ENCODE measurements at places on chromosomes 6 and 20.
A peak's percentile ranks its signal among the peaks of the same experiment; 100 is the strongest.

DNA sequence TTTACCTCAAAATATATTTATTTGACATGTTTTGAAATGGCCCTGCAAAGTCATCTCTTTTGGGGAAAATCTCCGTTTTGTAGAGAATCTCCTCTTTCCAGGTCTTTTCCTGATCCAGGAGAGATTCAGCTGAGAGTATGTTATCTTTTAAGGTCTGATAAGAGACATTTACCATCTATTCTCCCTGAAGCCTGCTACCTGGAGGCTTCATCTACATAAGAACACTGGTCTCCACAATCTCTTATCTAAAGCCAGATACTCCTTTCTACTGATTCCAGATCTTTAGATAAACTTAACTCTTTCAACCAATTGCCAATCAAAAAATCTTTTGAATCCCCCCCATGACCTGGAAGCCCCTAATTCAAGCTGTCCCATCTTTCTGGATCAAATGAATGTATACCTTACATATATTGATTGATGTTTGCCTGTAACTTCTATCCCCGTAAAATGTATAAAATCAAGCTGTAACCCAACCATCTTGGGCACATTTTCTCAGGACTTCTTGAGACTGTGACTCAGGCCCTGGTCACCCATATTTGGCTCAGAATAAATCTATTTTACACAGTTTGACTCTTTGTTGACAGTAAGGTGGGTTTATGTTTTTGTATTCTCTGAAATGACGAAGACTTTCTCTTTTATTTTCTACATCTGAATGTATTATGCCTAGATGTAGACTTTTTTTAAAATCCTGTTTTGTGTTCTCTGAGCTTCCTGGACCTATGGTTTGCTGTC, 95.5 kb downstream of the ECT2L start:
- DNase-seq, result no peak

GRCh38 chr6:63862486-63863198, 227.0 kb downstream of the PHF3 start:
- no peak for DNase-seq

DNA sequence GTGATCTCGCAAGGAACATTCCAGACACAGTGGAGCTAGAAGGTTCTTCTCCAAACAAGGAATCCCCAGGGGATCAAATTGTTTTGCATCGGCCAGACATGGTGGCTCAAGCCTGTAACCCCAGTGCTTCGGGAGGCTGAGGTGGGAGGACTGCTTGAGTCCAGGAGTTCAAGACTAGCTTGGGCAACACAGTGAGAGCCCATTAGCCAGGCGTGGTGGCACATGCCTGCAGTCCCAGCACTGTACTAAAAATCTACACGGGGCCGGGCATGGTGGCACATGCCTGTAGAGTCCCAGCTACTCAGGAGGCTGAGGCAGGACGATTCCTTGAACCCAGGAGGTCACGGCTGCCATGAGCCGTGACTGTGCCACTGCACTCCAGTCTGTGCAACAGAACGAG, 15.3 kb downstream of the GMEB2 start:
- no peak for DNase-seq

DNA sequence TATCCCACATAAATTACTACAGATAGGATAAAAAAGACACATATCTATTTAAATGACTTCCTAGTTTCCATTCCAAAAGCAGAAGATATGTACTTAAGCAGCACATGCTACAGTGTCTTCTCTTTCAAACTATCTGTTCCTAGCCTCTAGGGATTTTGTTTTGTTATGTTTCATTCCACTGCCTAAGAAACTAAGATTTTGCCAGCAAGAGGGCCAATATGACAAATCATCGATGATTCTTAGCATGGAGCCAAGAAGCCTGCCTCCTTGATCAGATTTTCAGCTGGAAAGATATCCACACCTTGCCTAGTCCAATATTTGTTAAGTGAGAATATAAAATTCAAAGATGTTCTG, 7.0 kb downstream of the SNX5 start:
- no peak for DNase-seq

DNA sequence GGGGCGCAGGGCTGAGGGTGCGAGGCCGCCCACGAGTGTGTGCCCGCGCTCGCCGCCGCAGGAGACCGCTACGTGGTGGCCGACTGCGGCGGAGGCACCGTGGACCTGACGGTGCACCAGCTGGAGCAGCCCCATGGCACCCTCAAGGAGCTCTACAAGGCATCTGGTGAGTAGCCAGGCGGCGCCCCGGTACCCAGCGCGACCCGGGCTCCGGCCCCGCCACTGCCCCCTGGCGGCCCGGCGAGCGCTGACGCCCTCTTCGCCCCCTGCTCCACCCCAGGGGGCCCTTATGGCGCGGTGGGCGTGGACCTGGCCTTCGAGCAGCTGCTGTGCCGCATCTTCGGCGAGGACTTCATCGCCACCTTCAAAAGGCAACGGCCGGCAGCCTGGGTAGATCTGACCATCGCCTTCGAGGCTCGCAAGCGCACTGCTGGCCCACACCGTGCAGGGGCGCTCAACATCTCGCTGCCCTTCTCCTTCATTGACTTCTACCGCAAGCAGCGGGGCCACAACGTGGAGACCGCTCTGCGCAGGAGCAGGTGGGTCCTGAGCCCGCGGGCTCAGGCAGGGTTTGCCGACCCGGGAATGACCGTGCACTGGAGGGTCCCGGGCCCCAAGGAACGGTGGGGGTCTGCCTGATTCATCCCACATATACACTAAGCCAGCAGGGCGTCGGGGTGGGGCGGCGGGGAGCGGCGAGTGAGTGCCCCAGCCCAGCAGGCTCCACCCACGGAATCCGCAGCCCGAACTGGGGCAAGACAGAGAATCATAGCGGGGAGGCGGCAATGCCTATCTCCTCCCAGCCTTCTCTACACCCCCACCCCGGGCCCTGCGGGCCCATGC, 17.4 kb downstream of the HSPA12B start:
- DNase-seq, result no peak

GRCh38 chr6:111358454-111358853, 124.6 kb downstream of the REV3L start:
- no peak for DNase-seq

GRCh38 chr6:40946738-40947301, 92.2 kb downstream of the UNC5CL start:
- DNase-seq, result no peak

DNA sequence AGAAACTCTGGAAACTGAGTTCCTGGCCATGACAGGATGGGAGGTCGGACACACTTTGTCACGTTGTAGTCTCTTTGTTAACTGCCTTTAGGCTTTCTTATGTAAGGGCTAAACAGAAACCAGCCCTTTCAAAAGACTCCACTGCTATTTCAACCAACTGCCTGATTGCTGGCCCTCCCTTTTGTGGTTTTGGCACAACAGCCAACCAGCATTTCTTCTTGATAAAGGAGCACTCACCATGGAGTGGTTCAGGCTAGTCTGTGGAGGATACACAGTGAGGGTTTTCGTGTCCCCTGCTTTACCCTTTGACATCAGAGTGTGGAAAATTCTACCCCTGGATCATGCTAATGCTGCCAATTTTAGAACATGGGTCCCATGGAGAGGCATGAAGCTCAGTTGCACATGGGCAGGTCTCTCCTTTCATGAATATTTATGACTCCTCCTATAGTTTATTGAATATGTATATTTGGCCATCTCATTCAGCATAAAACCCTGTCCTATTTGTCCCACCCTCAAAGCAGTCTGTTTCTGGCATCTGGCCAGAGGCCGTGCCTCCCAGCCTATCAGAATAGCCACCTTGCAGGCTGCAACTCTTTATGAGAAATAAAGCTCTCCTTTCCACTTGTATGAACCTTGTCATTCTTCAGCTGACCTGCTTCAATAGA, 148.3 kb downstream of the HS3ST5 start:
- no peak for DNase-seq

DNA sequence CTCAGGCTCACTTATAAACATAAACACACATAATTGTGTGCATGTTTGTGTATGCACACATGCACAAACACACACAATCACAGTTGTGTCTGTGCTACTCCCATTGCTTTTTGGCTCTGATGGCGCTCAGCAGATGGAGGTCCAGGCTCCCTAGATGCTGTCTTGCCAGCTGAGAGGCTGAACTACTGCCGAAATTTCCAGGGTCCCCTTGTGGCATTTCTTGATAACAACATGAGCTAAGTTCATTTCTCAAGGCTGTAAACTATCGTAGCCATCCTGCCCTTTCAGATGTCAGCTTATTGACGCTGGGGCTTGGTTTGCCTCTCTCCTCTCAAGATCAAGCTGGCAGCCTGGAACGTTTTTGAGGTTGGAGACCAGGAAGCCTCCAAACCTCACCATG, 313.9 kb upstream of the RNF24 start:
- no peak for DNase-seq

DNA sequence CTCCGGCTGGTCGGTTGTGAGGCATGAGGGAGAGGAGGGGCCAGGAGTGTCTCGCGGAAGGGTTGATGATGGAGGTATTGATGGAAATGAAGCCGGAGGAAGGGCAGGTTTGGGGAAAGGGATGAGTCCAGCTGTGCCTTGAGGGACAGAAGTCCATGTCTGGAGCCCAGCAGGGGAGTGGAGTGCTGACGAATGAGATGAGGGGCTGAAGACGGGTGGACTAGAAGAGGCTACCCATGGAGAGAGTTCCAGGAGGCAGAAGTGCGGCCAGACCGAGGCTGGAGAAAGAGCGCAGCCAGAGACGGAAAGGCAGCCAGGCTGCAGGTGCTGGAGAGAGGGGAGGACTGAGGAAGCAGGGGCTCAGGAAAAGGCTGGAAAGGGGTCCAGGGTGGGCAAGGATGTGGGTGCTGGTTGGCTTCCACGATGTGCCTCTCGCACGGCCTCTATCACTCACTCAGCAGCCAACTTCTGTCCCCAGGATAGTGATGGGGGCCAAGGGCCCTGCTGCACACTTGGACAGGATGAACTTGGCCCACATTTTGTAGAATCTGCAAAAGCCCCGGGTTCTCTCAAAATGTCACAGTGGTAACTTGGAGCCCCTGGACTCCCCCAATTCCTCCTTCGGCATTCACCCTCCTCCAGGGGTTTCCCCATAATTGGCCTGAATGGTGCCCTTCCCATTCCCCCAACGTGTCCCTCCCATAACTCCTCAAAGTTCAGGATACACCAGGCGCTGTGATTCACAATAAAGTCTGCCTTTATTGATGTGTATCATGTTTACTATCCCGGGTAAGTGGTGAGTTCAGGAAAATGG, 627 bp upstream of the EIF6 start:
- DNase-seq, result no peak

GRCh38 chr20:37947943-37948342, 45.0 kb downstream of the VSTM2L start:
- DNase-seq, result no peak

- DNase-seq, result no peak
Measured at GRCh38 chr6:139378226-139378625, 3.8 kb upstream of the CITED2 start.

GRCh38 chr20:37295595-37295994, 6.1 kb downstream of the MANBAL start:
- DNase-seq, result no peak

DNA sequence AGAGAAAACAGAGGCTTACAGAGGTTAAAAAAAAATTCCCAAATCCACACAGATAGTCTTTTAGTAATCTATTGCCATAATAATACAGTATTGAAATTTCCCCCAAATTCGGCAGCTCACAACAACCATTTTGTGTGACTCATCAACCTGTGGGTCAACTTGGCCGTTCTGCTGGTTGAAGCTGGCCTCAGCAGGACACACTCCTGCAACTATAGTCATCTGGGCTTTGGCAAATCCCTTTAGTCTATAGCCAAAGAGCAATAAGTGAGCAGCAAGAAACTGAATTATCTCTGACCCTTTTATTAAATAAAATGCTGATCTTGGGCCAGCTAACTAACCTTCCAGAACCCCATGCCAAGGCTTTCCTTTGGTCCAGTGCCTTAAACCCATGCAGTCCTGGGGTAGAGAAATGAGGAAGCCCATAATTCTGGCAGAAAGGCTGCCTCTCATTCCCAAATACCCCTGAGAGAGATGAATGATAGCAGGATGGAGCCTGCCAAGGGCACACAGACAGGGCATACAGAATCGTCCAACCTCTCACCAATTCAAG, 17.2 kb upstream of the SNAP25 start:
- no peak for DNase-seq

GRCh38 chr6:108995296-108995695, 99.3 kb downstream of the SESN1 start:
- DNase-seq, result no peak

- DNase-seq, result no peak
Measured at GRCh38 chr6:116446399-116446798, 14.8 kb upstream of the CALHM6 start.

DNA sequence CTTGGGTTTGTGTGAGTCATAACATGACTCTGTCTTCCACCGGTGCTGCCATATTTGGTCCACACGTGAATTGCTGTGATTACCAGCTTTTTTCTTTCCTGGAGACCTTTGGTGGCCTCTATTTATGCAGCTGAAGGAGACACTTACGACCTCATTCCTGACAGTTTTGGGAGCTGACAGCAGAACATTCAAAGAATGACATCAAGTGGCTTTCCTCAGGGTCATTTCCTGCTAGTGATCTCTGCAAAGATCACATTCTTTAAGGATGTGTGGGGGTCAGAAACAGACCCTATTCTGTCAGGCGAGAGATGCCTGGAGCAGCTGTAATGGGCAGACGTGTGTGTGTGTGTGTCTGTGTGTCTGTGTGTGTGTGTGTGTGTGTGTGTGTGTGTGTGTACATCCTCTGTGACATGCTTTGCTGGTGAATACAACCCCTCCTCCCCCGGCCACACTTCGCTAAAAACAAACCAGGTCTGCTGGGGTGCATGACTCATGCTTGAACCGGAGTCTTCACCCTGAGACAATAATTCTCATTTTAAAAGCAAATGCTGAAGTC, 115.6 kb downstream of the TMEM170B start:
- peak; percentile 7 for DNase-seq

GRCh38 chr6:123276546-123276980, 280.5 kb downstream of the CLVS2 start:
- no peak for DNase-seq

DNA sequence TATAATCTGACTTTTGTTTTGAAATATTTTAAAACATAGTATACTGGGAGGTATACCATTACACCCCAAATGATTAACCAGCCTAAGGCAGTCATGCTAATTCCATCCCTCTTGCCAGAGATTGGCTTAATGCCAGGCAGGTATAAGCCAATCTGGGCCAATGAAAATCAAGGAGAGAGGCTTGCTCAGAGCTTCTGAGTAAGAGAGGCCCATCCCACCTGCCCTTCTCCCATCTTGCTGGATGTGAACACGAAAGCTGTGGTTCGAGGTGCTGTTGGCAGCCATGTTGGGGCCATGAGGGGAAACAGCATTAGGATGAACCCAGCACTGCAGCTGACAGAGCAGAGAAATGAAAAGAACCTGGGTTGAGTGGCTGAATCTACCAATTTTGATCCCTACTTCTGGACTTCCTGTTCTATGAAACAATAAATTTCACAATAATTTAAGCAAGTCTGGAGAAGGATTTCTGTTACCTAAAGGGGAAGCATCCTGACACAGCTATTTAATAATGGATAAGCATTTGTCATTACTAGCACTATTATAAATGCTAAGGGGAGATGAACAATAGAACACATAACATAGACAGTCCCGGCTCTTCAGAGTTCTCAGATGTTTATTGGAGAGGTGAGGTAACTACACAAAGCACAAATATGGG, 152.3 kb downstream of the CDC5L start:
- no peak for DNase-seq

GRCh38 chr6:30626484-30627366, at the start of gene ATAT1:
Gene ATAT1 (plus strand): TSS chr6:30626874.
- DNase-seq, result peak; percentile 85

All from stimulated activated CD4-positive, alpha-beta T cell treated with anti-CD3 and anti-CD28 coated beads, Interleukin-12 subunit alpha, Interleukin-12 subunit beta, amount 100 ng/mL, for 4 hours (primary cell).